ENCODE measurements at places on chromosomes 16 and 17.
A peak's percentile ranks its signal among the peaks of the same experiment; 100 is the strongest.

GRCh38 chr16:16022683-16023064, 73.3 kb downstream of the ABCC1 start:
- no peak for DNase-seq

DNA sequence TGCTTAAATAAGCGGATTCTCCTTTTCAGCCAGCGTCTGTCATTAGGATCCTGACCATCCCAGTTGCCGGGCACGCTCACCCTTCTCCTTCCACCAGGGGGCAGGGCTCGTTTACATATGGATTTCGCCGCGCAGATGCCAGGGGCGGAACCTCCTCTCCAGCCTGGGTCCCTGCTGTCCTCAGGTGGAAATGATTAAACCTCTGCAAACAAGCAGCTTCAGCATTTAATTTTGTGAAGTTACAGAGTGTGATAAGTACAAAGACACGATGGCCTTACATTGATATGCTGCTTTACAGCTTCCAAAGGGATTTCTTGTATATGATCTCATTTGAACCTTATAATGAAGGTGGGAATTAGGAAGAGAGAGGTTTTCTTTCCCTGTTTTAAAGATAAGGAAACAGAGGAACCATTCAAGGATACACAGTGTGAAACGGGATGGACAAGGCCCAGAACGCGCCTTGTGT, 3.9 kb upstream of the KRT28 start:
- DNase-seq = peak; percentile 54

DNA sequence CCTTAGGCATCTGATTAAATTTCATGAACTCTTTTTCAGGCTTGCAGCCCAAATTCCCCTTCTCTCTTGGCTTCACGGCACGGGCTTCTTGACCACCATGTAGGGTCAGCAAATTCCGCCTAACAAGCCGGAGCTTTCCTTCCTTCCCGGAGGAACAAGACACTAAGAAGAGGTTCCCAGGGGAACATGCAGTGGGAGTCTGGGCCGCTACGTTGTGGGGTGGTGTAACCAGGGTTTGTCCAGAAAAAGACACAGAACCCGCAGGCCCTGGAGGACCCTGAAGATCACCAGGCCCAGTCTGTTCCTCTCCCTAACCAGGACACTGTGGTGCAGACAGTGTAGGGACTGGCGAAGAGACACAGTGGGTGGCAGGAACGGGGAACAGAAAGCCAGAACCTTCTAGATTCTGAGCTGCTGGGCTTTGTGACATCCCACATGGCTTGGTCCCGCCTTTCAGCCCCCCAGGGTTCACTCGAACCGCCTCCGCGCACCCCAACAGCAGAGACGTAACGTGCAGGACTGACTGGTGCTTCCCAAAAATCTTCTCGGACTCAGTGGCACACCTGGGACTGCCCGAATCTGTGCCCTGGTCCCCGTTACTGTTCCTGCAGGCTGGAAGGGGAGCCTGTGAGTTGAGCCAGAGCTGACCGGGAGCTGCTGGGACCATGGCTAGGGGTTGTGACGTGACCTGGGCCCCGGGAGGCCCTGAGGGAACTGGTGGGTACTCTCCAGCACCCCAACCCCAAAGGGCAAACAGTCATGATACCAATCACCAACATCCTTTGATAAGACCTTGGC, 55.2 kb downstream of the TBC1D16 start:
- DNase-seq = no peak

DNA sequence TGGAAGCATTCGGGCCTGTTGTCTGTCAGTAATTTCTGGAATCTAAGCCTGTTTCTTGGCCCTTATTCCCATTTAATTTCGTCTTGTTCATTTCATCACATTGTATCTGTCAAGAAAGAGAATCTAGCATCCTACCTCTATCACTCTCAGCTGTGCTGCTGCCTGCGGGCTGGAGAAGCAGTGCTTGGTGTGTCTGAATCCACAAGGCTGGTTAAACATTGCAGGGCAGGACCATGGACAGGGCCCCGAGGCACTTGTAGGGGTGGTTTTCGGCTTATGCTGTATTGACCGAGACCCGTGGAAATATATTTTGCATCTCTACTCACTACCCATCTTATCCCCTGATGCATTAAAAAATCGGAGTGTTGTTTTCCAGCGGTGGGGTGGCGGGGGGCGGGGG, 3.1 kb downstream of the RAB11FIP4 start:
- DNase-seq = no peak

DNA sequence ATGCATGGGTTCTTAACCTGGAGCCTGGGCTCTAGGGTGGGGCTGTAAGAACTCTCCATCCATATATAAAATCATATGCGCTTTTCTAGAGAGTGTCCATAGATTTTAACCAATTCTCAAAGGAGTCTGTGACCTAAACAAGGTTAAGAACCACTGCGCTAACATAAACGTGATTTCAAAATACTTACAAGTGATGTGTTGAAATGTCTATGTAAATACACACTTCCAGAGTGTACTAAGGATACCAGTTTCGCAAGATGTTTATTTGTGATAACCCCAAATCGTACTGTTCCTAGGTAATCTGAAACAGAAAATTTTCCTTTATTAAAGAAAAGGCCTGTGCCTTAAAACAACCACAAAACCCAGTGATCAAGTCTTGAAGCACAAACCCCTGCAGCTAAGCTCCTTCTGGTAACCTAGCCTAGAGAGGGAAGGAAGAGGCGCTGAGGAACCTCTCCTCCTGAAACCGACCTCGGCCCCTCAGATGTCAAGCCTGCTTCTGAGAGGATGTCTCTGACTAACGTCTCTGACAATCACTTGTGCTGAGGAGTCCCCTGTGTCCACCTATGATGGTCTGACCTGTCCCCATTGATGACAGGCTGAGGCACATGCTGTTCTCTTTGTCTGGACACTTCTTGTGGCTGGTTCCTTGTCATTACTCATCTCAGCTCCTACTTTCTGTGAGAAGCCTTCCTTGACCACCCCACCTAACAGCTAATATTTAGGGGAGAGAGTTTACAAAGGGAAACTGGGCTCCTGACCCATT, 32.2 kb downstream of the SNN start:
- DNase-seq = no peak

GRCh38 chr17:61247439-61247838, 152.2 kb upstream of the TBX2 start:
- DNase-seq = no peak

DNA sequence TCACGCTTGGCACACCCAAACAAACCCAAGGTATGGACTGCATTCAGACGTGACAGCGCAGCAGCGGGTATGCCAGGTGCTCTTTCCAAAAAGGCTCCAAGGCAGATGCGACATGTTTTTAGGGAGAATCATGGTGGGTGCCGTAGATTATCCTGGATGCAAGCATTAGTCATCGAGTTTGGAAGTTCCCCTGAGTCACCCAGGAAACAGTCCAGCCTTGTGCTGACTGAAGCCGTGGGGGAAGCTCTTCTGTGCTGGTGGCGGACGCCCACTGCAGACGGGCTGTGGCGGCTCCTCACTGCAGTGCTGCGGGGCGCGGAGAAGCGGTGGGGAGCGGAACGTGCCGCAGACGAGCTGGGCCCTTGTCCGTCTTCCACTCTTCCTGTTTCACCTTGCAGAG, 13.9 kb downstream of the JPT2 start:
- DNase-seq = no peak

DNA sequence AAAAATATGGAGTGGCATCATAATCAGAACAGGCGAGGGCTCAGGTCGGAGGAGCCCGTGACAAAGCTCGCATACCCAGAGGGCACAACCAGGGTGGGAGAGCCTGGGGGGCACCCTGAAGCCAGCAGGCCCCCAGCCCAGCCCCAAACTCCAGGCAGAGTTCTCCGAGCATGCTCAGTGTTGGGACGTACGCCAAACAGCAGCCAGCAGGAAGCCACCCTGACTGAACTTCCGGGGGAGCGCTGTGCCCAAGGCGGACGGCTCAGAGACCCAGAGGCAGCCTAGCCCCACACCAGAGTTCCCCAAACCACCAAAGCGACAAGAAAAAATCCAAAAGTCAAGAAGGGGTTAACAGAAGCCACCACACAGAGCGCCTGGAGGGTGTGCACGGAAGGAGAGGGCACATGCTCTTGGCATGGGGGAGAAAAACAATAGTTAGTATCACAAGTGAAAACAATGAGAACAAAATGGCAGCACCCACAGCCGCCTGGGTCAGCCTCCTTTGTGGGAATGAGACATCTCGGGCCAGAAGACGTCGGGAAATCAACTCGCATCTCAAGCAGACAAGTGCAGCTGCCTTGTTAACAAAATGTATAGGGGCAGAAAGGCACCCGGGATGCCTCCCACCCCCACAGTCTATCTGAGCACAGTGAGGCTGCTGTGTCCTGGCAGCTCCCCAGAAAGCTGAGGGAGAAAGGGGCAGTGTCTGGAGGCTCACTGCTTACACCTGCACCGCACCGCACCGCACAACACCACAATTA, 11.9 kb downstream of the EXOC7 start:
- no peak for DNase-seq

DNA sequence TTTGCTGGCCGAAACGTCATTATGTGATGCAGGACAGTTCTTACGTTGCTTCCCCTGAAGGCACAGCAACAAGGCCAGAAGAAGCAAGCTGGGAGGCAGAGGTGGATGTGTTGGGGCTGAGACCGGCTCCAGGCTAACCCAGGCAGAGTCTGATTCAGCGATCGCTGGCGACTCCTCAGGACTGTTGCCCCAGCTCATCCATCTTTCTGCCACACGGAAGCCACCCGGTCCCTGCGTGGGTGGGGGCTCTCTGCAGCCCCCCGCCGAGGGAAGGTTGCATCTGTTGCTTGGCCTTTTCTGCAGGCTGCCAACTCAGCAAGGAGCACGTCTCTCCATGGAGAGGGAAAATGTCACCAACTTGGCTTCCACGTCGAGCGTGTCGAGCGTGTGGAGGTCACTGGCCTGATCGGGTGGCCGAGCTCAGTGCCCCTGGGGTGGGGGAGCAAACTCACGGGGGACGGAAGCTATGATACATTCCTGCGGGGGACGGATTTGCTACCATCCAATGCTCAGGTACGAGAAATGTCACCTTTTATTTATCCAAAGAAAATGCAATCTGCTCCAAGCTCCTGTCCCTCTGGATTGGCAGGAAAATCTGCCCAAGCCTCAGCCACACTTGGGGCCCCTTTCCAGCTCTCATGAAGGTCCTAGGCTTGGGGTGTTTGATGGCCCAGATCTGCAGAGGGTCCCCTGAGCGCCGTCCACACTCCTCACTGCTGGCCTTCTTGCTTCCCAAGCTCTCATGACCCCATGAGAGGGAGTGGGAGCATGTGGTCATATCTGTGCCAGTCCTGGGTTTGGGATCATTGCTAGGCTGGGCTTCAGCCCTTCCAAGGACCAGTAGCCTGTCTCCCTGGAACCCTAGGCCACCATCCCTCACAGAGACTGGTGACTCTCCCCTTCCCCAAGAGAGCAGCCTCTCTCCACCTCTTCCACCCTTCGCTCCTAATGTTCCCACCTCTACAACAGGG, 69.4 kb downstream of the RPH3AL start:
- no peak for DNase-seq

GRCh38 chr16:73095885-73096421, 48.0 kb upstream of the ZFHX3 start:
- DNase-seq = no peak

- no peak for DNase-seq
Measured at GRCh38 chr16:3835089-3835602, 45.4 kb downstream of the CREBBP start.

GRCh38 chr17:82039695-82040299, 2.3 kb upstream of the DCXR start:
- no peak for DNase-seq

Data from stimulated activated CD8-positive, alpha-beta memory T cell treated with anti-CD3 and anti-CD28 coated beads, Interleukin-7, amount 100 ng/mL, for 4 hours (primary cell).